Erythroblast (primary cell): ENCODE measurements at places on chromosomes 12 and 14.

DNA sequence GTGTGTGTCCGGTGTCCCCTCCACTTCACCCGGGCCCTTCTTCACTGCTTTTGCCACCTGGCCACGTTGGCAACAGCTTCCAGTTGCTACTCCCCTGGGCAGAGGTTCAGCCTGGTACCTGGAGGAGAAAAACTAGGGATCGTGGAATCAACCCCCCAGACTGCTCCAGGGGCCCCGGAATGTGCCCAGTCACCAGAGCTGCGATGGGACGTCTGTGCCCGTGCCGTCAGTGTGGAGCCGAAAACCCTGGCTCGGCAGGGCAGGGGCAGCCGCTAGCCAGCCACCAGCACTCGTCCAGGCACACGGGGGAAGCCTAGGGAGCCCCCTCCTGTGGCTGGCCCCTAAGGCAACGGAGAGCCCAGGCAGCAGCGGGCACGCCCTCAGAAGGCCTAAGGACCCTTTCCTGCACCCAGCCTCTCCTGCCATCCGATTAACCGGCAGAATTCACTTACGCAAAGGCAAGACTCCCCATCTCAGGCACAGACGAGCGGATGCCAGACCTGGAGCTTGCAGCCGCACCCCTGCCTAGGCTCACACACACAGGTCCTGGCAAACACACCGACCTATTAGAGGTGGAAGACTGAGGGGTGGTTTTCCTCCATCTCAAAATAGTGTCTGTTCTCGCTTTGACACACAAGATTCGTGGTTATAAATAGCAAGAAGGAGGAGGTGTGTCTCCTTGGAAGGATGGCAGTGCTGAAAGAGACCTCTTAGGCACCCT lies 62.6 kb downstream of the FBXL14 start:
- DNase-seq = no peak

- peak; percentile 46 for DNase-seq
Measured at GRCh38 chr14:104139460-104140212, 1.2 kb downstream of the KIF26A start.

GRCh38 chr12:29131539-29131938 lies 17.5 kb upstream of the FAR2 start:
- DNase-seq = no peak

- DNase-seq = no peak
Measured at GRCh38 chr12:38469715-38470114, 153.1 kb downstream of the ALG10B start.

DNA sequence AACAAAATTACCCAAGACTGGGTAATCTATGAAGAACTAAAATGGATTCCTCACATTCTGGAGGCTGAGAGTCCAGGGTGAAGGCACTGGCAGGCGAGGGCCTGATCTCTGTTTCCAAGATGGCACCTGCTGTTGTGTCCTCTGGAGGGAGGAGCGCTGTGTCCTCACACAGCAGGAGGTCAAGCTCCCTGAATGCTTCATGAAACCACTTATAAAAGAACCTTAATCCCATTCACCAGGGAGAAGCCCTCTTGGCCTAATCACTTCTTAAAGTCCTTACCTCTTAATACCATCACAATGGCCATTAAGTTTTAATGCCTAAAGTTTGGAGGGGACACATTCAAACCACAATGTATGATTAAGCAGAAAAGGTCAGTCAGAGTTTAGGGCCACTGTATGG lies 172.4 kb downstream of the EMP1 start:
- DNase-seq = no peak

- DNase-seq = no peak
Measured at GRCh38 chr12:109723311-109723881, 9.8 kb downstream of the FAM222A start.

DNA sequence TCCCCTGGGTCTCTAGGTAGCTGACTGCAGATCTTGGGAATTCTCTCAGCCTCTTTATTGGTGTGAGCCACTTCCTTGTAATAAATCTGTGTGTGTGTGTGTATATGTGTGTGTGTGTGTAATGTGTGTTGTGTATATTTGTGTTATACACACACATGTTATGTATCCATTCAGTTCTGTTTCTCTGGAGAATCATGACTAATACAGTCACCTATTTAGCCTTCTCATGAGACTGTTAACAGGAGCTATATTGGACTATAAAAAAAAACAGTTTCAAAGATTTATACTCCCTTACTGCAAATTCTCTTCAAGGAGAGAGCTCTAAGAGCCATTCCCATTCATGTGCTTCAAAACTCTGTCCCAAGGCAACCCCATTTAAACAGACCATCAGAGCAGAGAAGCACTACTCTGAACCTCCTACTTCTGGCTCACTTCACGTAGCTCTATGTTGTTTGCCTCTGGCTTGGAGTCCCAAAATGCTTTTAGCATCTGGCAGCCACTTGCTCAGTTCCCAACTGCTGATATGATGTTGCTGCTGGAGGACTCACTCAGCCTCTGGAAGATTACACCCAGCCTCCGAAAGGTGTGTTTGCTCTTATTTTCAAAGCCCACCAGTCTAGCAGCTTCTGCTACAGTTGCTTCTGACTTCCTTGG lies 48.7 kb upstream of the KITLG start:
- DNase-seq = no peak

DNA sequence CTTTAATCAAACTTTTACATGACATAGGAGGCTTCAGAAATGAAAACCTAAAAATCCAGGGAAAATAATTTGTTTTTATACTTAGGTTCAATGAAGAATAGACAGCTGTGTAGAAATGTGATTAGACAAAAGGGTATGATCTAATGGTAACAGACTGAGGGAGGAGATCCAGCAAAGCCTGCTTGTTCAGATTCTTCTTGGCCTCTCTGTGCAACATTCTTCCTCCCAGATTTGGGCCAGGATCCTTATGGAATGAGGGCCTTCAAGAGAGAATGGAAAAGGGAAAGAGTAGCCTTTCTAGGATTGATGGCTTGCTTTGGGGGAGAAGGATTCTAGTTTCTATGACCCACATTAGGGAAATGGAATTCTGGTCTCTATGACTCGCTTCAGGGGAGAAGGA lies 94.5 kb upstream of the G2E3 start:
- DNase-seq = no peak

DNA sequence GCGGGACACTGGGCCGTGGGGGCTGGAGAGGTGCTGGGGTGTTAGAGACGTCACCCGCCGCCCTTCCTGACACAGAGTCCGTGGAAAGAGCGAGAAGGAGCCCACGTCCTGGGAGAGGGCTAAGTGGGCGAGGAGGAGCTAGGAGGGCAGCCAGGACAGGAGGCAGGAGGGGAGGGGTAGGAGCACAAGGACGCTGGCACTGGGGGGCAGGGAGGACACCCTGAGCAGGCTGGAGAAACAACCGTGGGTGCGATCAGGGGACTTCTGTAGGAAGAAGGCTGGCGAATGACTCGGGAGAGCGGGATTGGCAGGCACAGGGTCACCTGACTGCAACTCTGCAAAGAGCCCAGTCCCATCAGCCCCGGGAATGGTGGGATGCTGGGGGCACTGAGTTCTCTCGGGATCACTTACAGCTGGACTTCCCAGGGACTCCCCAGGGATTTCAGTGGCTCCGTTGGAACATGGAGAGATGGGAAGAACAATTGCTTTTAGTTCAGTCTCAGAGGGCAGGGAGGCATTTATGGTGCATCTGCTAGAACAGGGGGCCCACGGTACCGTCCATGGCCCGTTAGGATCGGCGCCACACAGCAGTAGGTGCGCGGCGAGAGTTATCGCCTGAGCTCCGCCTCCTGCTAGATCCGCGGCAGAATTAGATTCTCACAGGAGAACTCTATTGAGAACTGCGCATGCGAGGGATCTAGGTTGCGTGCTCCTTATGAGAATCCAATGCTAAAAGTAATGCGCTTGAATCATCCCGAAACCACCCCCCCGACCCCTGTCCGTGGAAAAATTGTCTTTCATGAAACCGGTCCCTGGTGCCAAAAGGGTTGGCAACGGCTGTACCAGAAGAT lies 24.3 kb downstream of the UBR7 start:
- no peak for DNase-seq

DNA sequence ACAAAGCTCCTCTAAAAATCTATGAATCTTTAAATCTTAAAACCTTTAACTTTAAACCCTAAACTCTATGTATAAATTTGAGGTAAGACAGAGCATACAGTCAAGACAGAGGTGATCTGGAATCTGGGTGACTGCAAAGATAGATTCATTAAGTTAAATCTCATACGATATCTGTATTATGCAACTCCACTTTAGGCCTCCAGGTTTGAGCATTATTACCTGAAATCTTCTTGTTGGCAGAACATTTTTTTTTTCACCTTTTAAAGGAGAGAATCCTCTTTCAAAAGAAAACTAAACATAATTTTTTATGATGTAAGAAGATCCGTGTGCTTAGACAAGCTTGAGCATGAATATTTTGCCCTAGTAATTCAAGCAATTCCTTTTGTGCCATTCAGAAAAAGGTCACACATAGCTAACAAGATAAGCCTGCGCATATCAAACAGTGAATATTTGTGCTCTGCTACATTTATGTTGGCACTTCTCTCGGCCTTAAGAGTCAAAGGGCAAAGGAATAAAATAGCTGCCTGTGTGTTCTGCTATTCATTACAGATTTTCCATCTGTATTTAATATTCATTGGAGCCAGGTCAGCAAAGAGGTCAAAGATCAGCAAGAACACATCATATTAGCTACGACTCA lies 163.3 kb downstream of the TMTC3 start:
- DNase-seq = no peak

GRCh38 chr14:51554339-51554920 lies 97.3 kb upstream of the FRMD6 start:
- DNase-seq = no peak

- DNase-seq = no peak
Measured at GRCh38 chr12:3559601-3560294, 68.7 kb downstream of the PRMT8 start.

DNA sequence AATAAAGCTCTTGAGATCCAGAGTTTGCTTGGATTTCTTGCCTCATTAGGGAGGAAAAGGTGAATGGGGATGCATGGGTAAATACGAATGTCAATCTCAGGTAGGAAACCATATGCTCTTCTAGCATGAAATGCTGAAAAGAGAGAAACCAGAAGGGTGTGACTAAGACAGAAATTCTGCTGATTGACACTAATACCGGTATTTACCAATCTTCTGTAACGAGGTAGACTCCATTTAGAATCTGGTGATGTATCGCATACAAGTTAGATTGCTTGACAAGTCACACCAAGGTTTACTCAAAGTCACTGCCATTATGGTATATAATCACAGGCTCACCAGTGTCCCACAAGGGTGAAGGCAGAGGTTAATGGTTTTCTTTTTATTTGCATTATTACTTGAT lies 337.9 kb downstream of the NRXN3 start:
- DNase-seq = no peak

DNA sequence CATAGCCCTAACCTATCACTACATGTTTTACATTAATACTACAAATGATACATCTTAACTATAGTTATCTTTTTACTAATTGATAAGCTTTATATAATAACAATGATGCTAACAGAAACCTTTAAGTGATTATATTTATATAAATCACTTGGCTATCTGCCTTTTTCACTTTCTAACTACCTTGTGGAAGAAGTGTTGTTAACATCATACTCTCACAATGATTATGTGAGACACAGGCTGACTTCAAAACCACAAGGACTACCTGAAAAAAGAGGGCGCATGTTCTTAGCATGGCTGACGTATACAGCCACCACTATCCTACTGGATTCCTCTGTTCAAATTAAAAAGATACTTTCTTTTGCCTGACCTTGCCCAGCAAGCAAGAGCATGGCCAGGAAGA lies 135.3 kb upstream of the SOX5 start:
- no peak for DNase-seq

DNA sequence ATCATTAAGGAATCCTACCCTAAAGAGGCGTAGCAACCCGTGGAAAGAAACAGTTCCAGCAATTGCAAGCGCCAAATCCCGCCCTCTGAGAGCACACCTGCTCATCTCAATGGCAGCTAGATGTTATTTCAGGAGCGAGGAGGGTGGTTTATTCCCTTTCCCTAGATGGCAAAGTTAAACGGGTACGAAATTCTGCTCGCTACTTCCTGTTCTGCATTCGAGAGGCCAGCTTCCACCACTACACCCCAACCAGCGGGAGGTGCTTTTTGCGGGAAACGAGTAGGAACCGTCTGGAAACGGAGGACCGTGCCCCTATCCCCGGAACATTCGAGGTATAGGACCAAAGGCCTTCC lies 536 bp downstream of the VPS29 start:
- no peak for DNase-seq

- no peak for DNase-seq
Measured at GRCh38 chr12:25320123-25321006, 69.6 kb upstream of the KRAS start.

DNA sequence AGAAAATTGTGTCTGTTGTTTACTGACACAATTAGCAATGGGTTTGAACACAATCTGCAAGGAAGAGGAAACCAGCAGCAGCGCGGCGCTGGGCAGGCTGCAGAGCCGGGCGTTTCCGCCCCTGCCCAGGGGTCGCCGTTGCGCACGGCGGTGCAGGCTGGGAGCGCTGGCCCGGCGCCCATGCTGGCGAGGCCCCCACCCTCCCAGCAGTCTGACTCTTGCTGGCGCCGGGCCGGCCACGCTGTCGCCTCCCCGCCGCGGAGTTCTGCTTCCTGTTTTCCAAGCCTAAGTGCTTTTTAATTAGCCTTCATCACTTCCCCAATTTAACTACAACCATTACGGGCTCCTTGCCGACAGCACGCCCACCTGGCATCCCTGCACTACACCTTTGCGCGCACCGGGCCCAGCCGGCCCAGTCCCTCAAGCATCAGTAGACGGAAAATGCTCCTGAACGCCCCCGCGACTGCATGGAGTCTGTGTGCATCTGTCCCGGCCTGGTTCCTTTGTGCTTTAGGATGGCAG lies 212.1 kb downstream of the GXYLT1 start:
- DNase-seq = peak; percentile 70

GRCh38 chr12:116719731-116720528 lies 17.9 kb downstream of the SPRING1 start:
- DNase-seq = no peak

- no peak for DNase-seq
Measured at GRCh38 chr14:24988760-24989159, 61.2 kb downstream of the STXBP6 start.

DNA sequence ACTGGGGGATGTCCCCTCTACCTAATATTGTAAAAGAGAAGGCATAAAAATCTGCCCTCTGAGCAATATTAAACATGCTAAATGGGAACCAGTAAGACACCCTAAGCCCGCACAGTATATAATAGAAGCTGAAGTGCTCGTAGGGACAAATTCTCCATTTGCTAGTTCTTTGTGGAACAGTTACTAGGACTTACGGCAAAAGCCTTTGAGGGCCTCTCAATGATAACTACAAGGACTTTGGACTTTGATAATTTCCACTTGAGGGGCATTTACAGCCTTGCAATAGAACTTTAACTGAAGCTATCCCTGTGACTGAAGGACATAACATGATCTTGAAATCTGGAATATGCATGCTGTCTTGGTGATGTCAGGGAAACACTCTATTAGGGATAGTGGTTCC lies 111.5 kb upstream of the IFNG-AS1 start:
- no peak for DNase-seq
